Activated T-helper 1 cell treated with Interleukin-2 at 50 U/mL for 16 hours (primary cell): ENCODE measurements at places on chromosomes 3 and 15.
A peak's percentile ranks its signal among the peaks of the same experiment; 100 is the strongest.

DNA sequence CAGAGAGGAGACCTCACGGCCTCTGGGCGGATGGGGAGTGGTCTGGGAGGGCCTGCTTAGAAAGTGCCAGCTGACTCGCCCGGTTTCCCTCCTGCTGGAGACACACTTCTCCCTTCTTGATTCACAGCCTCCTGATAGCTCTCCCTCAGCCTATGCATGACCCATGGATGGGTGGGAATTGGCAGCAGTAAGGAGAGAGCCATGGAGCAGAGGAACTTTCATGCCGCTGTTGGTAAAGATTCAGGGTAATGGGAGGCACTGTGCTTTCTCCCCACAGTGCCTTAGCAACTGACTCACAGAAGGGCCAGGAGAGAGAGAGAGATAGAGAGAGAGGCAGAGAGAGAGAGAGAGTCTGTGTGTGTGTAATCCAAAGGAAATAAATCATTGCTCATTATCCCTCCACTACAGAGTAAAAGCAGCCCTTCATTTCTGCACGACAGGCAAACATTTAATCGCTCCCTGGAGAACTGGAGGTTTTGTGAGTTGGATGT lies 82.8 kb downstream of the SEMA5B start:
- no peak for DNase-seq

DNA sequence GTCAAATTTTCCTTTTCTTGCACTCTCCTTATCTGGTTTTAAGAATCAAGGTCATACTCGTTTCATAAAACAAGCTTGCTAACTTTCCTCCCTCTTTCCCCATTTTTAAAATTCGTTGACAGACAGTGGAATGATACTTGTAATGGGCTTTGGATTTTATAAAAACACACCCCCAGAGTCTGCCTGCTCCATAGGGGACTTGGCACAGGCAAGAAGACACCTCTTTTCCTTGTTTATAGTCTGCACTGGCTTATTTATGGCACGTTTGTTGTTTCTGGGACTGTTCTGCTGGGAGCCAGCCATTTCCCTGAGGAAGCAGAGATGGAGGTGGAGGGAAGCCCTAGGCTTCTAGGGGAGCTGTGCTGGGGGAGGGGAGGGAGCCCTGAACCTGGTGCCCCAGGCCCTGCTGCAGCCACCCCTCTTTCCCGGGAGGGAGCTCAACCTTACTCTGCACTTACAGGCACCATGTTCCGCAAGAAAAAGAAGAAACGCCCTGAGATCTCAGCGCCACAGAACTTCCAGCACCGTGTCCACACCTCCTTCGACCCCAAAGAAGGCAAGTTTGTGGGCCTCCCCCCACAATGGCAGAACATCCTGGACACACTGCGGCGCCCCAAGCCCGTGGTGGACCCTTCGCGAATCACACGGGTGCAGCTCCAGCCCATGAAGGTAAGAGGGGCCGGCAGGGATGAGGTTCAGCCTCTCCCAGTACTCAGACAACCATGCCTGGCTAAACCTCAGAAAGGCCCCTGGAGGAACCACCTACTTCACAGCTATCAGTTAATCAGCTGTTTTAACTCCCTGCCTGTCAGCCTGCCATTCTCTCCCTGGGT lies 18.3 kb downstream of the ANKRD63 start:
- no peak for DNase-seq

DNA sequence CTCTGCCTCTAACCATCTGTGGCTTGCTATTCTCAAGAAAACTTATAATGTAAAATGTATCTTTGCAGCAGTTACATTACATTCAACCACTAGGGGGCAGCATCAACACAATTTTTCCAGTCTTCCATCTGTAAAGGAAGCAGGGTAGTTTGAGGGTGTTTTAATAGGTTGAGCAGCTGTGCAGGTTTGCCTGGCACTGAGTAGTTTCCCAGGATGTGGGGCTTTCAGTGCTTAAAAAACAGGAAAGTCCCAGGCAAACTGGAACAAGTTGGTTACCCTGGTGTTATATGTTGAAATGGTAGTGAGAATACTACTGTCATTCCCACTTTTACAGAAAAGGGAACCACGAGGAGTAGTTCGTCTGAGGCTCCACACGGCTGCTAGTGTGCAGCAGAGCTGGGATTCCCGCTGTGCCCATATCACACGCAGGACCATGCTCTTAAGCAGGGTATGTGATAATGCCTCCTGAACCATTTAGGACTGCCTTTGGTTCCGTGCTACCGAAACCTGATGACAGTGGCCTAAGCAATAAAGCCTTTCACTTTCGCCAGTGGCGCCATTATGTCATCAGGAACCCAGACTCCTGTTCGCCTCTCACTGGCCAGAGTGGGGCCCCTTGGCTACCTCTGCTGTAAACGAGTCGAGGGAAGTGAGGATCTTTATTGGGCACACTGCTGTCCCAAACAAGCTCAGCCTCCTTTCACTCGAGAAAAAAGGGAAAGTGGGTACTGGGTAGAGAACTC lies 64.7 kb upstream of the ZBTB38 start:
- DNase-seq, result peak; percentile 20

GRCh38 chr3:16103472-16103871 lies 71.0 kb upstream of the GALNT15 start:
- DNase-seq, result no peak

DNA sequence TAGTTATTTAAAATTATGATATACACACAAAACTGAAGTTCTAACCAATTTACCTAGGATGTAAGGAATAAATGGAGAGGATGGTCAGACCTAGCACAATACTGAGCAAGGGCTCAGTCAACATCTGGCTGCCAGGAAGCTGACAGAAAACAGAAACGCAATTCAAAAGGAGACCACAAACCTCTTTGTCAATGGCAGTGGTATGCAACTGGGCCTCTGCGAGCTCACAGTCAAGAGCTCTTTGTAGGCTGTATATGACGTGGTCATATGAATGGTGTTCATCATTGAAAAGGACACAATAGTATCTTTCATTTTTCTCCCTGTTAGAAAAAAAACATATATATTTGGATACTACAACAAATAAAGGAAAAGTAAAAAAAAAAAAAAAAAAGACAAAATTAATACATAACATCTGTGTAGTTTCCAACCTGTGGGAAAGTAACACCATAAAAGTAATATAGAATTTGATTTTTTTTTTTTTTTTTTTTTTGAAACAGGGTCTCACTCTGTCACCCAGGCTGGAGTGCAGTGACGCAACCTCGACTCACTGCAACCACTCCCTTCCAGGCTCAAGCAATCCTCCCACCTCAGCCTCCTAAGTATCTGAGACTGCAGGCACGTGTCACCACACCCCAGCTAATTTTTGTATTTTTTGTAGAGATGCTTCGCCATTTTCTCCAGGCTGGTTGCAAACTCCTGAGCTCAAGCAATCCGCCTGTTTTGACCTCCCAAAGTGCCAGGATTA lies 37.9 kb downstream of the UBR1 start:
- no peak for DNase-seq

GRCh38 chr3:65361448-65361847 lies 673.6 kb upstream of the ADAMTS9 start:
- DNase-seq, result no peak

DNA sequence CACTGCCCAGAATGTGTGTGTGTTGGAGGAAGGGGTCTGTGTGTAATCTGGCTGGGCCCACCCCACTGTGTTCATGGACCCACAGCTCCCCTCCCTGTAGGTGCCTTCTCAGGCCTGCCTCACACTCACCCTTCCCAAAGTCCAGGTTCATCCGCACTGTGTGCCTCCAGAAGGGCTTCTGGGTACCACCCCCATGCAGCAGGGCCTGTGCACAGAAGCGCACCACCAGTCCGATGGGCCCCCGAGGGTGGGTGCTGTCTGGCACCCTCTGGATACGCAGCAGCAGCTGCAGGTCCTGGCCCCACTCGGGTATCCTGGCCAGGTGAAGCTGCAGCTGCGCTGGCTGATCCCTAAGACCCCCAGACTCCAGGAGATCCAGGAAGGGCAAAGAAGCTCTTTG lies 12.8 kb upstream of the TGM5 start:
- DNase-seq, result no peak

GRCh38 chr3:138336454-138336999 lies 6.9 kb upstream of the NME9 start:
- no peak for DNase-seq

- no peak for DNase-seq
Observed at GRCh38 chr3:143286392-143287010, 166.9 kb downstream of the CHST2 start.

DNA sequence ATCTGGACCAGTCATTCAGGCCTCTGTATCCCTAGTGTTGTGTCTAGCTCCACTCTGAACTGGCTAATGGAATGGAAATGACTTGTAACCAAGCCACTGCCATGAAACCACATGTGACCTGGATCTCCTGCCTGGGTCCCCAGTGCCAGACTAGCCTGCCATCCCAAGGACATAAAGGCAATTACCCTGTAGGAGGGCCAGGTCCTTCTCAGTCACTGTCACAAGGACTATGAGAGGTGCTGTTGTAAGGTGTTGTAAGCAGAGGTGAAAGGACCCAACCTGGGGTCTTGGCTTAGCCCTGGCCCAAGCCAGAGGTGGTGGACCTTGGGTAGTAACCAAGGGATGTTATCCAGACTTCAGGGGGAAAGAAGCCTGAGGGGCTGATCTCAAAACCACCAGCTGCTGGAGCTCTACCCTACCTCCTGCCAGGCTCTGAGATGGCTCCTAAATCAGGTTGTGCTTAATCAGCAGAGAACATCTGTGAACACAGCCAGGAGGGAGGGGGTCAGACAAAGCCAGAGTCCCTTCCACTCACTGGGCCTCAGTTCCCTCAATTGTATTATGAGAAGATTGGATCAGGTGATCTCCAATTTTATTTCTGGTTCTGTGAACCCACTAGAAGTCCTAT lies 15.7 kb upstream of the KLHL24 start:
- no peak for DNase-seq

DNA sequence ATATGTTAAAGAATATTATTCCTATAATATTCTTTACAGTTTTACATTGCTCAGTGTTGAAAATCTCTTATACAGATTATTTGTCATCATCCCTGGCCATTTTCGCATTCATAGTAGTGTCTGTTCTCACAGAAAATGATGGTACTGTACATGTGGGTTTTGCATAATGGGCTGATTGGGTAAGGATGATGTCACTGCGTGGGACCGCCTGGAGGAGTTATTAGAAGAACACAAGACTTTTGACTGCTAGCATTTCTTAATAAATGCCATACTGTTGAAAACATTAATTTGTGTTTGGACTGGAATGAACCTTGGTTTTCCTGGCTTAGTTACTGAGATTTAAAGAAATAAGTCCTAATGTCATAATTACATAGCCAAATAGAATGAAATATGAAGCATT lies 20.3 kb downstream of the LRCH3 start:
- DNase-seq, result no peak

DNA sequence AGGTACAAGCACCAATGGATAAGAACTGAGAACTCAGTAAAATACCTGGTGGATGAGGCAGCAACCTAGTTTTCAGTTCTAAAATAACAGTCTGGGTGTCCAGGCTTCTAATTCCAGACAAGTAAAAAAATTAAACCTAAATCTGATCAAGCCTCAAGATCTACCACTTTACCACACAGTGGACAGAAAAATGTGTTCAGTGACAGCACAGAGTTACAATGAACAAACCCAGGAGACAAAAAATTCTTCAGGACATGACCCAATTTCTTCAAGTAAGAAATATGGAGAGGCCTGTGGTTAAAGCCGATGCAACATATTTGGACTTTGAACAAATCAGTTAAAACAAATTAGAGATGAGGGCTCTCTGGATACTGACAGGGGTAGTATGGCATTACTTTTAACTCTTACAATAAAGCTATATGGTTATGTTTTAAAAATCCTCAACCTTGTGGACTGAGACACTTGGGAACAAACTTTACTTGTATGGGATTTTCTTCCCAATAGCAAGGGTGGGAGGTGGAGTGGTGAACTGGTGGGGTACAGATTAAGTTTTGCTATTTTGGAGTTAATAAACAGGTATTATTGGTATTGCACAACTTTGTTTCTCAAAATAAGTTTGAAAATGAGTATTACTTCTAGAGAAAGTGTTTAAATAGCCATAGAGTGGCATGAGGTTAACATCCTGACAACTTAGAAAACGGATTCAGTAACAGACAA lies 14.2 kb downstream of the CCNL1 start:
- DNase-seq, result no peak

GRCh38 chr15:34079904-34080303 lies 21.8 kb downstream of the EMC7 start:
- DNase-seq, result no peak

- no peak for DNase-seq
Observed at GRCh38 chr3:127445581-127446343, 144.8 kb downstream of the TPRA1 start.

- no peak for DNase-seq
Observed at GRCh38 chr3:73550032-73550431, 74.7 kb downstream of the PDZRN3 start.

DNA sequence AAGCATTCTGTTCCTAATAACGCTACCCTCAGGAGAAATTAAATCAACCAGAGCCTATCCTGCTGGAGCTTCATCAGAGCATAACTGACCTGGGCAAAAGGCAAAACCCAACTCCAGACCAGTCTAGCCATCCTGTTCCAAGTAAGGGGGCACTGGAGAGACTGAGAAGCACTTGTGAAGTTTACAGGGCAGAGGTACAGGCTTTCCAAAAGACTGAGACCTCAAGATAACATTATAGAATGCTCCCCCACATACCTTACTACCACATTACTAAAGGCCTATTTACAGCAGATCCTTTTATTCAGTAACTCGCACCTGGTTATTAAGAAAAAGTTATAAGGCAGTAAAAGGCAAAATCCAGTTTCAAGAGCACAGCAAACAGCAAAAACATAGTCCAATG lies 35.5 kb downstream of the RFX7 start:
- no peak for DNase-seq

DNA sequence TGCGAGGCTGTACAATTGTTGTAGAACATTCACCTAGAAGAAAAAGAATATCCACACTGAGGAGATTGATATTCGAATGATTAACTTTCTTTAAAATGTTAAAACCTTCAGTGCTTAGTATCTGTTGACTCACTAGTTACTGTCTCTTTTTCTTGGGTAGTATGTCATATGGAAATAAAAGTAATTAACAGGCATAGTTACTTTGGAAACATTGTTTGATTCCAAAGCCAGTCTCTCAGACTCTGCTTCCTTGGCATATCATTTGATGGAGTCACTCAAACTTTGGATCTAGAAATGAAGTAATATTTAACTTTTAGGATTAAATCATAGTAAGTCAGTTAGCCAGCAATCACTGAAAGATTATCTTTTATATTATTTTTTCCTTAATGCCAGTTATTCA lies 63.4 kb downstream of the MAP2K5 start:
- DNase-seq, result no peak
